EL (cell line): ENCODE measurements at places on chromosomes 7 and 10.

DNA sequence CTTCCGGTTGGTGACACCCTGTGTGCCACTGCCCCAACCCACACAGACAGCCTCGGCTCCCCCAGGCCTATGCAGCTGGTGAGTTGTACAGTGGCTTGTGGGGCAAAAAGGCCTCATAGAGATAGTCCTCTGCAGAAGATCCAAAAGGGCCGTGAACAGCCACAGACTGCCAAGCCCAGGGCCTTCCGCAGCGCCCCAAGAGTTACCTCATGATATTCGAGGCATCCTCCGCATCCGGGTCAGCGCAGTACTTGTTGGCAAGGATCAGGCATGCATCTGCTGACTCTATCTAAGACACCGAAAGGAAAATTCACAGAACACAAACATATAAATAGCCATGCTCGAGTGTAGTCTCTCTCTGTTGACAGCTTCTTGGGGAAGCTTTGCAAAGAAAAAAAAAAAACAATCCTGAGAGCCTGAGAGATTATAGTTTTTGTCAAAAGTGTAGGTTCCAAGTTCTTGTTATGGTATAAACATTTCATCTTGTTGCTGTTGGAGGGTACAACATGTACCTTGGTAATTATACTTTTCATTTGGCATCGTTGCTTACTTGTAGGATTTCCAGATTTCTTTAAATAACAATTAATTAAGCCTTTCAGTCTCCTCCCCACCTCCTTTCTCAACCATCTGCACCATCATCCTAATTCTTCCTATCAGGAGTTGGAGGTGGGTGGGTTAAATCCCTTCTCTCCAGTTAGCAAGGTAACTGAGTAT, 553.0 kb downstream of the KCNMA1 start:
- DNase-seq: no peak

- DNase-seq: no peak
Observed at GRCh38 chr10:130553826-130554225, 417.6 kb downstream of the GLRX3 start.

DNA sequence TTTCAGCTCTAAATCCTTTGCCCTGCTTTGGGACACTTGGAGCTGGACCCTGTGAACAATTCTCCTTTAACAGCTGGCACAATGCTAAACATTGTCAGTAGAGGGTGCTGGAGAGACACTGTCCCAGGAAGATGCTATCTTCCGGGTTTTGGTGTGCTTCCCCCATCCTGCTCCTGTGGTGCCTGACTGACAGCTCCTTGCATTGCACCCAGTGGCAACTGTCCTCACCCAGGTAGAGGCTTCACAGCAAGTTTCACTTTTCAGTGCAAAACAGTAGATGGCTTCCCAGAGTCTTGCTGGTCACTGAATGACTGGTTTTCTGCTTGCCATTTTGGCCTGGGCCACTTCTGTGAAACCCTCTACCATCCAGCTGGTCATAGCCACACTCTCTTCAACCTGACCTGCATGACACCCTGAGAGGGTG, 77.3 kb downstream of the CDC14C start:
- no peak for DNase-seq

DNA sequence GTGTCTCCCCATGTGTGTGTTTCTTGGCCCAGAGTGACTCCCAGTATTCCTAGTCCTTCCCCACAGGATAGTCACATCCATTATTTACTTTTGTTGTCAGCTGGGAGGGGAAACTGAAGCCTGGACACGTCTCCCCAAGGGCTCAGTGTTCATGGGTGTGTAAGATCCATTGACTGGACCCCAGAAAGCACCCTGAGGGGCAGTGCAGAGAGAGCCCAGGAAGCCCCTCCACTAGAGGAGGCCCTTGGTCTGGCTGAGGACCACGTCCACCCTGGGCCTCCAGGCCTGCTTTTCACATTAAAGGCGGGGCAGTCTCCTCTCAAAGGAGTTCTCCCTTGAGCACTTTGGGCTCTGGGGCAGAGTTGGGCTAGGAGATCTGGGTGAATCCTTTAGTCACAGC, 21.3 kb downstream of the ZNF783 start:
- no peak for DNase-seq

- DNase-seq: no peak
Observed at GRCh38 chr7:133669061-133669455, 416.2 kb downstream of the EXOC4 start.

- DNase-seq: no peak
Observed at GRCh38 chr10:62460393-62460792, 86.2 kb downstream of the ZNF365 start.

- DNase-seq: peak; percentile 39
Observed at GRCh38 chr10:123149568-123150270, 1.8 kb downstream of the HMX2 start.

DNA sequence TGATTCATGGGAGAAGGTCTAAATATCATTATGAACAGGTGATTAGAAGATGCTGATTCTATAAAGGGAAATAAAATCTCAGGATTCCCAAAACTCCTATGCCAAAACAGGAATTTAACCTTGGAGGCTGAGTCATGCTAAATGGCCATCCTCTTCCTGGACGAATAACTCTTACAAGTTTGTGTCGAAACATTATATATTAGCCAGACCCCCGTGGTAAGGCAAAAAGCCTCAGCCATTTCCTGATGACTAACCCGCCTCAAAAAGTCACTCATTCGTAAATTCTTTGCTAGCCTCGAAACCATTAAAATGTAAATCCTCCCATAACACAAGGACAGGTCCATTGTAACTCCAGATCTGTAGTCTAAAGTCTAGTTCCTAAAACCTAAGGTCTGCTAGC, 32.0 kb downstream of the CUL2 start:
- DNase-seq: peak; percentile 92

- peak; percentile 54 for DNase-seq
Observed at GRCh38 chr7:55206235-55207029, 158.7 kb upstream of the LANCL2 start.

GRCh38 chr10:81876253-81877077, 1.5 kb downstream of the NRG3 start:
- DNase-seq: no peak

GRCh38 chr10:118817328-118818068, 62.7 kb upstream of the CACUL1 start:
- DNase-seq: no peak

DNA sequence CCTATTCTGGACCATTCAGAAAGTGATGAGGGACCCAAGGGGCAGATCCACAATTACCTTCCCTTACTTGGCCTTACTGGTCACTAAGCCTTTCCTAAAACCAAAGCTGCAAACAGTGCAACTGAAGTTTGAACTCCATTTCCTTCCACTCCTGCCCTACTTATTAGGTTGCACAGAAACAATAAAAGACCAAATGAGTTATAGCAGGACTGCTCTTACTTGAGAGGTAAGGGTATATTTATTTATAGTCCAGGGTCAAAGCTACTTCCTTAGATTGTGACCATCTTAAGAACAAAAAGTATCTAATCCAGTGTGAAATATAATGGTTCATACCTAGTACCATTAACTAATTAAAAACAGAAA, 27.0 kb downstream of the CDK6 start:
- DNase-seq: no peak

- DNase-seq: no peak
Observed at GRCh38 chr7:69373171-69374043, 224.9 kb upstream of the AUTS2 start.

GRCh38 chr7:33212144-33212543, 82.8 kb downstream of the BBS9 start:
- no peak for DNase-seq

DNA sequence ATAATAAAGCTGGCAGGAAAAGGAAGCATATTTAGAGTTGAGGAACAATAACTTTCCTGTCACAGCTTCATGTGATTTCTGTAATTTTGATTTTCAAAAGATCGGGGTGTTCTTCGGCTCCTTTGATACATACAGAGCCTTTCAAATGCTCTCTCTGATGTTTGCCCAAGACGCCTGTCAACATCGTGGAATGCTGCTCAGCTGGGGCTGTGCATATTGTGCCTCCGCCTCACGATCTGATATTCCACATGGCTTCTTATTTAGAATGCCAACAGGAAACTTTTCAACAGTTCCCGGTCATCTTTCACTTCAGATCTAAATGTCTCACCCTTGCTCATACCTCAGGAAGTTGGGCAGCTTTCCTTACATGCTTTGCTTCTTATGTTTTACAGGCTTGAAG, 7.3 kb downstream of the NPY start:
- no peak for DNase-seq

- no peak for DNase-seq
Observed at GRCh38 chr7:36777855-36778254, 53.6 kb upstream of the AOAH start.

DNA sequence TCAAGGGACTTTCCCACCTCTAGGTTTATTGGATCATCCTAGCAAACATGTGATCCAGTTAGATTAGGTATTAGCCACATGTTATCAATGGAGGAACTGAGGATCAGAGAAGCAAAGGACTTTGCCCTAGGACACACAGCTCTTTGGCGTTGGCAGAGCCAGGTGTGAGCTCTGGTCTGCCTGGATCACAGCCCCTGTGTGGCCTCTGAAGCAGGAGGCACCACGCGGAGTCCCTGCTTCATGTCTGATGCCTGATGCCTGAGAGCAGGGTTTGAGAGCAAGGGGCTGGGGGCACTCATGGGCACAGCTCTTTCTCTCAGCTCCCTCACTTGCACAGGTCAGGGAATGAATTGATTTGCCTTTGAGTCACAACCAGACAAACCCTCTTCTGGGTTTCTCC, 64.7 kb upstream of the CTBP2 start:
- DNase-seq: no peak

- no peak for DNase-seq
Observed at GRCh38 chr10:47079204-47079580, 168.0 kb downstream of the PTPN20 start.

DNA sequence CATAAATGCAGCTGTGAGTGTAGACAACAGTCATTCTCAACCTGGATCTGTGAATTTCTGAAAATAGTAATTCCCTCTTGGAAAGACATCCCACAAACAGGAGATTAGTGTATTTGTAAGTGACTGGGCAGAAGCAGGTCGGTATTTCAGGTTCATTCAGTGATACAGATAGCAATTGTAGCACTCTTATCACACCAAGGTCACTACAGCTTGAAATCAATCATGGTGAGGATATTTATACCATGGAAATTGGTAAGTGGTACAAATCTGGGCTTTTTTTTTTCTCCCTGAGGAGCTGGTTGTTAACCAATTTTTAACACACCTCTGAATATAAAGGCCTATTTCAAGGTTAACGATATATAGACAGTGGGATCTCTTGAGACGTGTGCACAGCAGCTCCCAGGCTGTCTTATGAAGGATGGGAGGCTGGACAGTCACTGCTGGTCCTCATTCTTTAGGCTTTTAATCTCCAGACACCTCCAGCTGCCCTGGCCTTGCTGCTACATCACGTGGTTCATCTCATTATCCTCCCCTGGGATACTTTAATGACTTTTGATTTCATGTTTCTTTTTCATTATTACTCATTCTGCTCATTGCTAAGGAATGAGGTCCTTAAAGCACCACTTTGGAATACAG, 87.1 kb downstream of the ITGA8 start:
- DNase-seq: no peak

DNA sequence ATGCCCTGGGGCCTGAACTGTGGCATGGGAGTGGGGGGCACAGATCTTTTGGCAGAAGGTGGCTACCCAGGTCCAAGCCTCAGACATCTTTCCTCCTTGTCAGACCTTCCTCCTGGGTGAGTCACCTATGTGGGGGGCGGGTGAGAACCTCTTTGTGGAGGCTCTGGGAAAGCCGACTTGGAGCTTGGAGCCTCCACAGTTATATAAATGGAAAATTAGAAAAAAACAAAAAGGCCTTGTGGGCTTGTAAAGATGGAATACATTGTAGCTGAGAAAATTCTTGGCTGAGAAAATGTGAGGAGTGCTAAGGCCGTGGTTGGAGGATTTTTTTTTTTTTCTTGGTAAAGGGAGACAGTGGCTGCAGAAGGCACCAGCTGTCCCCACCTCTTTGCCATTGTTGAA, 292.5 kb downstream of the CCDC3 start:
- peak; percentile 62 for DNase-seq

GRCh38 chr10:8435186-8436055, 380.9 kb downstream of the GATA3 start:
- DNase-seq: no peak

DNA sequence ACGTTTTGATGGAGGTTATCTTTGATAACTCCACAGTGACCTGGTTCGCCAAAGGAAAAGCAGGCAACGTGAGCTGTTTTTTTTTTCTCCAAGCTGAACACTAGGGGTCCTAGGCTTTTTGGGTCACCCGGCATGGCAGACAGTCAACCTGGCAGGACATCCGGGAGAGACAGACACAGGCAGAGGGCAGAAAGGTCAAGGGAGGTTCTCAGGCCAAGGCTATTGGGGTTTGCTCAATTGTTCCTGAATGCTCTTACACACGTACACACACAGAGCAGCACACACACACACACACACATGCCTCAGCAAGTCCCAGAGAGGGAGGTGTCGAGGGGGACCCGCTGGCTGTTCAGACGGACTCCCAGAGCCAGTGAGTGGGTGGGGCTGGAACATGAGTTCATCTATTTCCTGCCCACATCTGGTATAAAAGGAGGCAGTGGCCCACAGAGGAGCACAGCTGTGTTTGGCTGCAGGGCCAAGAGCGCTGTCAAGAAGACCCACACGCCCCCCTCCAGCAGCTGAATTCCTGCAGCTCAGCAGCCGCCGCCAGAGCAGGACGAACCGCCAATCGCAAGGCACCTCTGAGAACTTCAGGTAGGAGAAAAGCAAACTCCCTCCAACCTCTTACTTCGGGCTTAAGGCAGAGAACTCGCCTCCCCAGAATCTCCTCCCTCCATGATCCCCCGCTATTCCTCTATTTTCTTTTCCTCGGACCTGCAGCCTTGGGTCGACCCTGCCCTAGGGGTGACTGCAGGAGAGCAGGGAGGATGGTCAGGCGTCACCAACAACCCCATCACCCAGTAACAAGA, at the start of gene SERPINE1:
SERPINE1 (plus strand) TSS at position 454 of the 809 bp plus-strand sequence. CDS start 1,290 bp downstream, outside the sequence.
- peak; percentile 99 for DNase-seq

GRCh38 chr7:121873289-121874194, 581 bp downstream of the PTPRZ1 start:
- peak; percentile 17 for DNase-seq

- DNase-seq: peak; percentile 65
Observed at GRCh38 chr7:33716581-33717477, 188.5 kb upstream of the BMPER start.

DNA sequence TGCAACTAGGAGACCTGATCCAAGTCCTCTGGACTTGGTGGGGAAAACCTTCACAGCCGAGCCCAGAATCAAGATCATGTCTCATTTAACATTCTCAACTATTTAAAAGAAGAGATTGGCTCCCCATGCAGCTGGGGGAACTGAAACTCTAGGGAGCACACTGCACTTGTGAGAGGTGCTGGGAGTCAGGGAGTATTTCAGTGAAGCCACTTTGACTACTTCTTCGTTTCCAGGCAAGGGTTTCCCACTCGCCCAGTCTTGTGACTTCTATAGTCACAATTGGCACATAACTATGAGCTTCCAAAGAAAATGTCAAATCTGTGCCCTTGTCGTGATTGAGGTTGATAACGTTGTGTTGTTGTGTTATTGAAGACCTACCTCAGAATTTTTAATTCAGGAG, 62.9 kb downstream of the AKR1B1 start:
- DNase-seq: no peak

DNA sequence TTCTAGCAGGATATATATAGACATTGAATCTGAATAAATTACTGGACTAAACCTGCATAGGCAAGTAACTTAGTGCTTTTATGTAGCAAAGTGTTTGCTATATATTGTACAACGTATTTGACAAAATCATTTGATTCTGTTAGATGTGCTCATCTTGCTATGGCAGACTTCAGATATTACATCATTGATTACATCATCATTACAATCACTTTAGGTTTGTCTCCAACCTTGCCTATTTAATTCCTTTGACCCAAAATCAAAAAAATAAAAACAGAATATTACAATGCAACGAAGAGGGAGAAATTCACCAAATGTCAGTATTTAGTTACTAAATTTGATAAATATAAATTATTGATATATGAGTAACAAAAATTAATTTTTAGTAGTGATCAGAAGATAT, 155.7 kb upstream of the STEAP1 start:
- DNase-seq: no peak

GRCh38 chr7:85041605-85042216, 145.1 kb downstream of the SEMA3D start:
- DNase-seq: peak; percentile 72
